ENCODE measurements at places on chromosomes 3 and 15.

DNA sequence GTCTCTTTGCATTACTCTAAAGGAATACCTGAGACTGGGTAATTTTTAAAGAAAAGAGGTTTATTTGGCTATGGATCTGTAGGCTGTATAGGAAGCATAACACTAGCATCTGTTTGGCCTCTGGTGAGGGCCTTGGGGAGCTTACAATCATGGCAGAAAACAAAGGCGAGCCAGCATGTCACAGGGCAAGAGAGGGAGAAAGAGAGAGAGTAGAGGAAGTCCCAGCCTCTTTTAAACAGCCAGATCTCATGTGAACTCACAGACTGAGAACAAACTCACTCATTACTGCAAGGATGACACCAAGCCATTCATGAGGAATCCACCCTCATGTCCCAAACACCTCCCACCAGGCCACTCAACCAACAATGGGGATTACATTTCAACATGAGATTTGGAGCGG lies 974.6 kb downstream of the FHIT start:
- DNase-seq, result no peak

DNA sequence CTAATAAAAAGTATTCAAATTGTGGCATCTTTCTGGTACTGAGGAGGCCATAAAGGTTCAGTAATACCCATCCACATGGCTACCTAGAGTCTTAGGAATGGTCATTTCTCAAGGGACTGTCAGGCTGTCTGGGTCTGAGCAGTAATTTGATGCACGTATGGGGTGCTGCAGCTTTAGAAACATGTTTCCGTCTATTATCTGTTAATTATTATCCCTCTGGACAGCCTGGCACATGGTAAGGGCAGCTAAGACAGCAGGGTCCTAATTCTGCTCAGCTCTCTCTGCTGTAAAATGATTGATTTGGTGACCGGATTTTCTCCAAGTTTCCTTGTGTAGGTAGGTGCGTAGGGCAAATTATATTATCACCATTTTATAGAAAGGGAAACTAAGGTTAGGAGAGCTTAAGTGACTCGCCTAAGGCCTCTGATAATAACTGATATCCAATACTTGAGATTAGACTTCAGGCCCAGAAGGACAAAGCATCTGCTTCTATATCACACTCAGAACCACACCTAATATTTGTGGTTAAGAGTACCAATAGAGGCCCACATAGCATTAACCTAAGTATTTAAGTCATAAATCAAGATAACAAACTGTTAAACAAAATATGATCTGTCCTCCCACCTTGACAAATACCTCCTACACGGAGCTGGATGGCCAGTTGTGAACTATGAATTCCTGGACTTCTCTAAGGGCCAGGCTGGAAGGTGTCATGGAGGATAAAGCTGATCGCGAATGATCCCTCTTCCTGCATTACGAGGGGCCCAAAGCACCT lies 2.9 kb upstream of the RAP2B start:
- DNase-seq, result no peak

- DNase-seq, result no peak
These were observed 9.3 kb downstream of the LOXL1 start for GRCh38 chr15:73935547-73935946.

- no peak for DNase-seq
These were observed 102.9 kb upstream of the LRRN1 start for GRCh38 chr3:3696345-3696744.

DNA sequence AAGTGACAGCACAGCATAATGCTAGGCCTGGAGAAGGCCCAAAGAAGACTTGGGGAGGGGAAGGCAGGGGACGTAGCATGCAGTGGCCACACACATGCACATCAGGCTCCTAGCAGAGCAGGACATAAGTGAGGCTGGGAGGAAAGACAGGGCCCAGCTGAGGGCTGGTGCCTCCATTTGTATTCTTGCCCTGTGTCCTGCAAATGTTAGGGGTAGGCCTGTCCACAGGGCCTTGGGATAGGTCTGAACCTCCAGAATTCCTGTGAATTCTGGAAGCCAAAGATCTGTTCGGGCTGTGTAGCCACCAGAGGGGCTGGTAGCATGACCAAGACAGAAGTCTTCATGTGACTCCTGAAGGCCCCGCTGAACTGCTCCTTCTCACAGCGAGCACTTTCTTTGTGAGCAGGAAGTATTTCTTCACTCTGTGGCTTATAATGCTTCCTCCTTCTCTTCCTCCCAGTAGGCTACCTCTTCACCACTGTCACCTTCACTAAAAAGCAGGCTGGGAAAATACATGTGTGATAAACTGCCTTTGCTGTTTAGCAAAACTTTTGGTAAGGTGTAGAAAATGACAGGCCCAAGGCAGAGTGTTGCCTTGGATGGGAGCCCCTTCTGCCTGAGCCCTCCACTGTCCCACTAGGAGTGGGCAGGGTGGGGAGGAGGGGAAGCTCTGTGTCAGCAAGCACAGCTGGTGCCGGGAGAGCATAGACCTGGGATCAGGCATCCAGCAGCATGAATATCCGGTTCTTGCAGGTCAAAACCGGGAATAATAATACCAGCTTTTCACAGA lies 8.4 kb downstream of the CERS3 start:
- DNase-seq, result no peak

DNA sequence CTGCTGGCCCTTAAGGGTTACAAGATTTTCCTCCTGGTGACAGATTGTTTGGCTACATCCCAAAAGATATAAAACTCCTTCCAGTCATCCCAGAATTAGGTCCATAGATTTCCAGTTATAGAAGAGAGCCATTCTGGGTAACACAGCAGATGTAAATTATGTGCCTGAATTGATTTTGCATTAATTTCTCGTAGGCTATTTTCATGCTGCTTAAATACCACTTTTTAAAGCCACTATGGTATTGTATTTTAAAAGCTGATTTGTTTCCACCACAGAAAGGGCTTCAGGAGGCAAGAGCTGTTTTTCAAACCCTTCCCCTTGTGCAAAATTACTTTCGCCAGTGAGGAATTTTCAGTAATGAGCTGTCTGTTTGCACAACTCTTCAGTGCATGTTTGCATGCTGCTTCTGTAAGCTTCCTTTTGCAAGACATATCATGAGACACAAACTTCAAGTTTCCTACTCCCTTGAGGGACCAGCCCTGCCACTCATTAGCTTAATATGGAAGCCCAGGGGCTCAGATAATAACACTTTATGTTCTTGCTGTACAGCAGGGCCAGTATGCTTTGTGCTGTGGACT lies 105.4 kb upstream of the TNIK start:
- DNase-seq, result no peak

DNA sequence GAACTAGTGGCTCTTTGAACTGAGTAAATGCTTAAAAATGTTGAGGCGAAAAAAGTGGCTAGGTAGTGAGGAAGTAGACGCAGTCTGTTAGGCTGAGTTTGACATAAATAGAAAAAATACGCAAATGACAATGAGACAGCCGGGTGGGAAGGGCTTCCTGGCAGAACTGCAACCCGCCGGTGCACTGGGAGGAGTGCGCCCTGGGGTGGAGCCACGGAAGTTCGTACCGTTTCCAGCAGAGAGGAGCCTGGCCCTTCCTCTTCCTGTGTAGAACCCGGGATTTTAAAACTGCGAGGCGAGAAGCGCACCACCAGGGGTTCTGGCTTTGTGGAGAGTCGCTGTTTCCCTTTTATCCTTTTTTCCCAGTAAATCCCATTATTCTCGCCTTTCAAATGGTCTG lies 602.6 kb downstream of the PYDC2 start:
- no peak for DNase-seq

DNA sequence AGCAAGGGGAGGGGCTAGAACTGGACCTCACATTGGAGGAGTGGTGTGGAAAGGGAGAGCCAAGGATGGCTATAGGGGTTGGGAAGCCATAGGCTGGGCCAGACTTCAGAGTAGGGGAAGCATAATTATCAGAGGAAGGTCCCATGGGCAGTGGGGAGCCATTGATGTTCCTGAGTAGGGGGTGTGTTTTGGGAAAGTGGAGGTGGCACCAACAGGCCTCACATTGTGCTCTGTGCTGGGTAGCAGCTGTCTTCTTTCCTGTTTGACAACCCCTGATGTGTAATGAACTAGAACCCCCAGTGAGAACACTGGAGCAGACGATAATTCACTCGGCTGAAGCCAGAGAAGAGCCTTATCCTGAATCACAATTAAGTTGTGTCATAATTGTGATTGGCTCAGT lies 41.2 kb downstream of the SLC6A11 start:
- DNase-seq, result no peak

- peak; percentile 66 for DNase-seq
These were observed 6.5 kb upstream of the ALDH1A3 start for GRCh38 chr15:100873029-100873677.
